Brain pericyte (primary cell): ENCODE measurements at places on chromosomes 4 and X.

DNA sequence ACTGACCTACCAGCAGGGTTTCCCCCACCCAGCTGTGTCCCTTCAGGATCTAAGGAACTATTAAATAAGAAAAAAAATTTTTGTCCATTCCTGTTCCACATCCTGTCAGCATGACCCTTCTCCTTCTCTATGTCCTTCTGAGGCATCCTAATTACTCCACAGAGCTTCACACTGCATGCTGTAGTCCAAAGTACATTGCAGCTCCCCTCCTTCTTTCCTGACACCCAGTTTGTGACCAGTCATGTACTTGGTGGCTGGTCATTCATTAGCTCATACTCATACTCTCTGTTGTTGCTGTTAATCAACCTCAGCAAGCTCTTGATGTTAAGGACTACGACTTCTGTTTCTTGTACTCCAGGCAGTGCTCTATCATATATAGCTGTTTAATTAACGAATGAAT, 2.4 kb upstream of the EGF start:
- no peak for DNase-seq

DNA sequence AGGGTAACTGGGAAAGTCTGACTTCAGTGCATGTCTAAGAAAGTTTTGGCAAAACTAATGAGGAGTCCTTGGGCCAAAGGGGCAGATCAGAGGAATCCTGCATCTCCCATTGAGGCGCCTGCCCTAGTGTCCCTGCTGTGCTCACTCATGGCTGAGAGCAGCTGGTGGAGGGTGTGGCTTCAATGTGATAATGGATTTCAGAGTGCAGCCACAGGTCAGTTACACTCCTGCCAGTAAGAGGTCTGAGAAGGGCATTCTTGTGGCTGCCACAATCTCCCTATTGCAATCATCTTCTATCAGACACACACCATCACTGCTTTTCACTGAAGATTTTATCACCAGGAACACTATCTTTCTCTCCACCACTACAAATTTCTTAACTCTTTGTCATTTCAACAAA, 457.1 kb downstream of the MID1IP1 start:
- DNase-seq = no peak

GRCh38 chr4:156939801-156940200, 31.8 kb downstream of the PDGFC start:
- DNase-seq = no peak

DNA sequence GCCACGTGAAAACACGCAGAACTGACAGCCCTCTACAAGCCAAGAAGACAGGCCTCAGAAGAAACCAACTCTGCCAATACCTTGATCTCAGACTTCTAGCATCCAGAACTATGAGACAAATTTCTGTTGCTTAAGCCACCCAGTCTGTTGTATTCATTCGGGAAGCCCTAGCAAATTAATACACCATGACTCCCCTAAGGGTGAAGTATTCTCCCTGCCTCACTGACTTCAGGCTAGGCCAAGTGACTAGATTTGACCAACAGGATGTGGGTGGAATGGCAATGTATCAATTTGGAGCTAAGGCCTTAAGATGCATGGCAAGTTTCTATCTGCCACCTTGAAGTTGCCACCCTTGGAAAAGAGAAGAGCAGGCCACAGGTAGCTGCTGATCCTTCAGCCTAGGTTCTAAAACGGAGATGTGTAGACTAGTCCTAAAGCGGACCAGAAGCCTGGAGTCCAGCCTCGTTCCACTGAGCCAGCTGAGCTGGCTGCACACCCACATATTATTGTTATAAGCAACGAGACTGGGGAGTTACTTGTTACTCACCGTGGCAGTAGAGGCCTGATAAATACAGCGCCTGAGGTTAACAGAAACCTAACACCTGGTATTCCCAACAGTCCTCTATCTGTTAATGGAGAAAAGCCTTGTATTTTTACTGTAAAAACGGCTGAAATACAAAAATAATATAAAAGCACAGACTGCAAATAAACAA, 16.4 kb downstream of the SCARB2 start:
- no peak for DNase-seq

GRCh38 chr4:80101071-80101791, 28.2 kb upstream of the ANTXR2 start:
- no peak for DNase-seq

DNA sequence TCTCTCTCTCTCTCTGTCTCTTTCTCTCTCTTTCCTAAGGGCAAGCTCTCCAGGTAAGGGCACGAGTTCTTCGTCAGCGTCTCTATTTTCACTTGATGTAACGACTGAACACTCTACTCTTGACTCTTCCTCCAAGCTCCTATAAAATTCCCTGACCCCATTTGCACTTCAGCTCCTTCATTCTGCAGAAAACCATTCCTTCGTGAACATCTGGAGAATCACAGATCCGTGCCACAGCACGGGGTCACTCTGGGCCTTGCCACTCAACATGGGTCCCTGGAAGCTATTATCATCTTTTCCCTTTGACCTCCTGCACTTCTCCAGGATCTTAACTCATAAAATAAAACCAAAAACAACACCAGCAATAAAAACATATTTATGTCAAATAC, 112.0 kb upstream of the LNX1 start:
- no peak for DNase-seq

GRCh38 chr4:23021040-23021439, 328.3 kb downstream of the GBA3 start:
- no peak for DNase-seq
